DMS79 treated with DMSO at 0.1 percent for 48 hours (cell line): ENCODE measurements at places on chromosomes 7 and 10.

- DNase-seq: no peak
Observed at GRCh38 chr10:21692916-21693315, 158.9 kb downstream of the MLLT10 start.

GRCh38 chr10:129941199-129942018, 22.7 kb downstream of the EBF3 start:
- DNase-seq: no peak

- DNase-seq: no peak
Observed at GRCh38 chr10:22742678-22743077, 28.3 kb upstream of the PIP4K2A start.

- DNase-seq: no peak
Observed at GRCh38 chr7:19869979-19870378, 96.6 kb upstream of the TMEM196 start.

- no peak for DNase-seq
Observed at GRCh38 chr10:66917104-66917503, 8.7 kb upstream of the LRRTM3 start.

GRCh38 chr10:44385026-44385695, at the start of gene CXCL12:
Gene CXCL12, minus strand, starts transcription at chr10:44385097. Its CDS starts 92 bp downstream, at chr10:44385005.
- no peak for DNase-seq

GRCh38 chr7:107253599-107253998, 84.8 kb downstream of the HBP1 start:
- DNase-seq: no peak

DNA sequence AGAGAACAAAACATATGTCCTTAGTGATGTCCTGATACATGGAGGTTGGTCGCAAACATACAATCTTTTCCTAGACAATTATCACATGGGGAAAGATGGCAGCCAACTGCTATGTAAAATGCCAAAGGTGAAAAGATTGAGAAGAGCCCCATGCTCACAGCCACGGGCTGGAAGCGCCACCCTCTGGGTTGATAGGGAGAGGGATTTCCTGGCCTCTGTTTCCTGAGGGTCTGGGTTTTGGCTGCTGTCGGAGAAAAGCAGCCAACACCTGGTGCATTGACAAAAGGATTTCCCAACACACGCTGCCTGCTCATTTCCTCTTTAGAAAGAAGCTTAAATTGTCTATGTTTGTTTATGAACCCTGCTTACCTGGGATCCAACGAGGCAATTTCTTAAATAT, 43.8 kb downstream of the ITIH5 start:
- no peak for DNase-seq

- DNase-seq: no peak
Observed at GRCh38 chr7:89377219-89377618, 581.7 kb upstream of the TEX47 start.

GRCh38 chr10:33901166-33901565, 566.7 kb upstream of the NRP1 start:
- DNase-seq: no peak

DNA sequence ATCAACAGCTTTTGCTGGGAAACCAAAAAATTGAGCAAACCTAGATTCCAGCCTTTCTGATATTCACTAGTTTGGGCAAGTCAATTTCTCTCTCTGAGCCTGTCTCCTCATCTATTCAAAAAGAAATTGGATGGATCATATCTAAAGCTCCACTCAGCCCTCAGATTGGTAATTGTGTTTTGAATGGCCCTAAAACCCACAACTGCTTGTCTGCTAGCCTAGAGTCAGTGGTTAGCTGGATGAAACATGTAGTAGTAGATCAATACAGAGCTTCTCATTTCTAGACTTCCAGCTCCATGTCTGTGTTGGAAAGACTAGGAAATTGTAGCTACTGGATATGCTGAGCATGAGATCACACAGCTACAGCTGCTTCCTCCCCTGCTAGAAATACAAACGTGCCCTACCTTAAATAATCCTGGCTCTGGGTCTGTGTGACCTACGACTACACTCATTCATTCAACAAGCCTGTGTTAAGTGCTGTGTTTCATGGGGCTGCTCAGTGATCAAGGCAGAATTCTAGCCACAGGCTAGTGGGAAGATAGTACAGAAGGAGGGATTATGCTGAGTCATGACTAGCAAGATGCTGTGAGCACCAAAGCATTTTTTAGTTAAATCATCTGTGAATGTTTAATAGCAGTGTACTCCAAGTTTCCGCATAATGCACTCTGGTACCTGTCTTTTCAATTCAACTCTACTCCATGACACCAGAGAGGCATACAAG, 15.7 kb downstream of the DNTT start:
- no peak for DNase-seq

GRCh38 chr7:82017334-82017943, 247.6 kb upstream of the HGF start:
- no peak for DNase-seq

- no peak for DNase-seq
Observed at GRCh38 chr10:105592468-105592867, 951.4 kb downstream of the SORCS3 start.

DNA sequence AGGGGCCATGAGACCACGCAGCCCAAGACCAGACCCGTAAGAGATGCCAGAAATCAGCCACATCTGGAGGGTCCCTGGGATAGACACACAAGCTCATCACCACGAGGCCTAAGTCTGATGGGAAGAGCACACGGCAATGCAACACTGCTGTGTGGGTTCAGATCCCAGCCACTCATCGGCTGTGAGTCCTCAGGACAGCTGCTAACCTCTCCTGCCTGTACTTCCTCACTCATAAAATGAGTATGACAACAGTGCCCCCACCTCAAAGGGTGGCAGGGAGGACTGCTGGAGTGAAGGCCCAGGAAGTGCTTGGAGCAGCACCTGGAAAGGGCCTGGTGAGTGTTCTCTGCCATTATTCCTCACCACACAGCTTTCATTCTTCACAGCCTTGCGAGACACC, 60.9 kb downstream of the MAD1L1 start:
- peak; percentile 30 for DNase-seq

DNA sequence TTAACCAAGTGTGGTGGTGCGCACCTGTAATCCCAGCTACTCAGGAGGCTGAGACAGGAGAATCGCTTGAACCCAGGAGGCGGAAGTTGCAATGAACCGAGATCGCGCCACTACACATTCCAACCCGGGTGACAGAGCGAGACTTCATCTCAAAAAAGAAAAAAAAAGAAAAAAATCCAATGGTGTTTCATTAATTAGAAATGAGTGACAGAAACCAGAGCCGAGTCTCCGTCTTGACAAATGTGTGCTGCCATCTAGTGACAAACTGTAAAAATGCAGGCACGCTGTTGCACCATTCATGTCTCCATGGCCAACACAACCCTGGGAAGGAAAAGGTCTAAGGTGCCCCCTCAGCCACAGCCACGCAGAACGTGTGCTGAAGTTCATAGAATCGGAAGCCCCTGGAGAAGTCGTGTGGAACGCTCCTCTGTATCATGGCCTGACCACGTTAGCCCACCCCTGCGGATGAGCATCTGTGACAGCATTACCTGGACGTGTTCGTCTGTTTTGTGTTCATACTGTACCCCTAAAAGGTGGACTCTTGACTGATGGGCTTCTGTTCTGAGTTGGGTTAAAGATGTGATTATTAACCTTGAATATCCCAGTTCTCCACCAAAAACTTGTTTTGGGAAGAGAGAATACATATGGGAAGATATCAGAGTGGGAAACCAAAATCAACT, 94.9 kb downstream of the LYZL2 start:
- peak; percentile 14 for DNase-seq
